ENCODE measurements at places on chromosomes 1 and 21.

DNA sequence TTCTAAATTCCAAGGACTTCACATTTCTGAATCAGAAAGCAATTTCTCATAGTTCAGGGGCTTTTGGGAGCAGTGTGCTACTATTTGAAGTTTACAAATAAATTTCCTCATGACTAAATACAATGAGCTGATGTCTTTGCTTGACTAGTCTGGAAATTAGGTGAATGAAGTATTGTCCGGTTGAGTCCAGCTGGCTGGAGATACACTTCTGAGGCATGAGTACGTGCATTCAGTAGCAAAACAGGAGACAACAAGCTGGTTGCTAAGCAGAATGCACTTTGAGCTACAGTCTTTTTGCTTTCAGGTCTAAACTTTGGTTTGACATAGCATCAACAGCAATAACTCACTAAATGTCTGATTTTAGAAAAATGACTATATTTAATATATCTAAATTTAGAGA, 27.1 kb downstream of the ZNHIT6 start:
- no peak for DNase-seq

DNA sequence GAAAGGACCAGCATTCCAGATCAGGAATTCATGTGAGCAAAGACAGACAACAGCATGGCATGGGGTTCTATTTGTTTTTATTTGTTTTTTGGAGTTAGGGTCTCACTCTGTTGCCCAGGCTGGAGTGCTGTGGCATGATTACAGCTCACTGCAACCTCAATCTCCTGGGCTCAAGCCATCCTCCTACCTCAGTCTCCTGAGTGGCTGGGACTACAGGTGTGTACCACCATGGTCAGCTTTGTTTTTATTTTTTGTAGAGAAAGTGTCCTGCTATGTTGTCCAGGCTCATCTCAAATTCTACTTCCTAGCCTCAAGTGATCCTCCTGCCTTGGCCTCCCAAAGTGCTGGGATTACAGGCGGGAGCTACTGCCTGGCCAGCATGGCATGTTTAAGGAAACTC, 9.7 kb upstream of the CAMK2N1 start:
- DNase-seq, result no peak

DNA sequence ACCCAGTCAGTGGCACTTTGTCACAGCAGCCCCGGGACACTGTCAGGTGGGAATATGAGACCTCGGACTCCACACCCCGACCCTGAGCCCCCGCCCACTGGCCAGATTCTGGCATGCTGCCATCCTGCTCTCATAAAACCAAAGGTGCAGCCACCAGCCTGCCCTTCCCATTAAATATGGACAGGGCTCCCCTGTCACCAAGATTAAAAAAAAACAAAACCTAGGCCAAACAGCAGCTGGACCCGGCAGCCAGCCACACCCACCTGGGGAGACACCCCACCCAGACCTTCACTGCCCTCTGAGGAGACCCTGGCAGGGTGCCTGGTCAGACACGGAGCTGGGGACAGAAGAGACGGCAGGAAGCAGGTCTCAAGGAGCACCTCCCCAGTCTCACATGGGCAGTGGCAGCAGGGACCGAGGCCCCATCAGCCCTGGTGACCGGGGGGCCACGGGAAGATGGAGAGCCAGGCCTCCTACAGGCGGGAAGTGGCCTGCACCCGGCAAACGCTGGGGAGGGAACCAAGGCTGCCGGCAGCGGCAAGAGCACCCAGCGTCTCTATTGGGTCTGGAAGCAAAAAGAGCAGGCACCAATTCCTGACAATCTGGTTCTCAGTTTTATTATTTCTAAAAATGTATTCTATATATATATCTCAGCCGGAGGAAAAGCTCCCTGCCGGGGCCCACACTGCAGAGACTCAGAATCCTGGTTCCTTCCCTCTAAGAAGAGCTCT, 61.9 kb downstream of the ACOT7 start:
- no peak for DNase-seq

GRCh38 chr1:205616563-205617293, 15.1 kb downstream of the ELK4 start:
- DNase-seq, result no peak

GRCh38 chr1:183368213-183369108, 49.7 kb downstream of the NMNAT2 start:
- DNase-seq, result no peak

GRCh38 chr1:172069534-172069933, 228.2 kb downstream of the DNM3 start:
- DNase-seq, result no peak

- no peak for DNase-seq
Observed at GRCh38 chr1:110508028-110508940, 10.7 kb downstream of the KCNA10 start.

DNA sequence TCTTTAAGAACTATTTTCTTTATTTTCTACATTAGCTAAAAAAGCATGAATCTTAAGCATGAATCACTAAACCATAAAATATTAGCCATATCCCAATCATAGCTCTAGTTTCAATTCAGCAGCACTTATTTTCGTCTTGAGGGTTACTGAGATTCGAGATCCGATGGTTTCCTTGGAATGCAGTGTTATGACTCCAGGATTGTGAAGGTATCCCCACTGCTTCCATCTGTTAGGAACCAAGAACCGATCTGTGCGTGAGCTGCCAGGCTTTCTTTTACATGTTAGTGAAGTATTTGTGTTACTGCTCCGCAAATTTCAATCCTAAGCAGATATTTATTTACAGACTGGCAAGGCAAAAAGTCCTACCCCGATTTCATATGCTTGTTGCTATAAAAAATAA, 18.8 kb downstream of the TNFRSF9 start:
- no peak for DNase-seq

DNA sequence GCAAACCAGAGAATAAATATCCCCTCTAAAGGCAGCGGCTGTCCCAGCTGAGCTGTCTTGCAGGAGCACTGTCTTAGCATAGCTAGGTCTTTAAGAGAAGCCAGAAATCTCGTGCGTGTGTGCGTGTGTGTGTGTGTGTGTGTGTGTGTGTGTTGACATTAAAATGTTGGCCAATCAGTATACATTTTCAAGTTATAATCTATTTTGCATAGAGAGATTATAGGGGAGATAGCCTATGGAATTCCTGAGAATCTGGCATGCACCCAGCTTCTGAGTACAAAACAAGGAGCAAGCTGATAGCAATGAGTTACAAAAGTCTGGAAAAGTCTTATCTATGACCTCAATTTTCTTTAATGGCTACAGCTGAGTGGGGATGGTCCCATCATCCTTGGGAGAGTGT, 17.7 kb downstream of the METTL13 start:
- DNase-seq, result no peak

GRCh38 chr1:171912509-171913175, 71.3 kb downstream of the DNM3 start:
- no peak for DNase-seq

DNA sequence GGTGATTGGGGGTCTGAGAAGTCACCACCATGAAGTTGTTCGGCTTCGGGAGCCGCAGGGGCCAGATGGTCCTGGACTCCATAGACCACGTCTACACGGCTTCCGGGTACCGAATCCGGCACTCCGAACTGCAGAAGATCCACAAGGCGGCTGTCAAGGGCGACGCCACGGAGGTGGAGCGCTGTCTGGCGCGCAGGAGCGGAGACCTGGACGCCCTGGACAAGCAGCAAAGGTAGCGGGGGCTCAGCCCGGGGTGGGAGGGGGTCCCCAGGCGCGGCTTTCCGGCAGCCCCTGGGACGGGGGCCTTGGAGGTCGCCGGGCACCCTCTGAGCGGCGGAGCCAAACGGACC, 146.5 kb downstream of the LIPI start:
- no peak for DNase-seq

DNA sequence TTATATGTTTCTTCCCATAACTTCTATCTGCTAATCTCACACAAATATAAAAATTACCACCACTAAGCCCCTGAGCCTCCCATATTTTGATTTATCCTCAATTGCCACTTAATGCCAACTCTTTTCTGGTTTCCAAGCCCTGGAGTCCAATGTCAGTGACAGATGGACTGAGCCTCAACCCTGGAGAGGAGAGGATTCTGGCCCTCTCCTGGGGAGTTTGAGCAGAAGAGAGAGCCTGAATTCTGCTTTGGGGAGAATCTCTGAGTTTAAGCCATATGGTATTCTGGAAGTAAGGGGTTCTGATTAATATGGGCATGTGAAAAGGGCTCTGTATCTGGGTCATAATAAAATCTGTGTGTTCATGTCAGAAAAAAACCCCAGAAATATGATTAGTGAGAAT, 8.5 kb downstream of the CADM3 start:
- no peak for DNase-seq

DNA sequence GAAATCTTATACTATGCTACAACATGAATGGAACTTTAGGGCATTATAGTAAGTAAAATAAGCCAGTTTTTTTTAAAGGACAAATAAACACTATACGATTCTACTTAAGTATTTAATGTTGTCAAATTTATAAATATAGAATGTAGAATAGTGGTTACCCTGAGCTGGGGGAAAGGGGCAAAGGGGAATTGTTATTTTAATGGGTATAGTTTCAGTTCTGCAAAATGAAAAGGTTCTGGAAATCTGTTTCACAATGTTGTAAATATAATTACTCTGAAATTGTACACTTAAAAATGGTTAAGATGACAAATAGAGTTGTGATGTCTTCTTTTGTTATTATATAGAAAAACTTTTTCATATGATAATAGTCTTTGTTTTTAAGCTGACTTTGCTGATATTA, 366.3 kb downstream of the MRPL39 start:
- DNase-seq, result no peak

- no peak for DNase-seq
Observed at GRCh38 chr1:162299018-162299417, 77.6 kb downstream of the SPATA46 start.

GRCh38 chr1:99365545-99365944, 101.3 kb downstream of the PLPPR4 start:
- no peak for DNase-seq

DNA sequence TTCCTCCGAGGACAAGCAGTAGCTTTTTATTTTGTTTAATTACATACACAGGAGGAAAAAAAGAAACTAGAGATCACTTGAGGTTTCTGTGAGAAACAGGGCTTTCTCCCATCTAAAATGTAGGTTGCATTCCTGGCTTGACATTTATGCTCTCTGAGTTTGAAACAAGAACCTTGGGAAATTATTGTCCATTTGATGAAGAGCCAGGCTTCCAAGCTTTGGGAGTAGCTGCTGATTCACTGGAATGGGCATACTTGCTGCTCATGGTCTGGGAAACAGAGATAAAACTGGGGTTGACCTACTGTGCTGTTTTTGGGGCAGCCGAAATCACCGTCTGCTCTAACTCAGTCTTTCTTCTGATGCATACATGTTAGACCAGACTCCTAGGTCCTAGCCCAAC, 165.4 kb downstream of the MIS18A start:
- DNase-seq, result no peak

GRCh38 chr1:210246447-210246846, 13.9 kb downstream of the SERTAD4 start:
- DNase-seq, result peak; percentile 64

GRCh38 chr1:101409102-101409501, 172.3 kb downstream of the S1PR1 start:
- DNase-seq, result no peak

- no peak for DNase-seq
Observed at GRCh38 chr1:44719318-44719717, 11.7 kb downstream of the RNU5D-1 start.

- DNase-seq, result no peak
Observed at GRCh38 chr1:36572142-36572715, 89.5 kb upstream of the CSF3R start.

DNA sequence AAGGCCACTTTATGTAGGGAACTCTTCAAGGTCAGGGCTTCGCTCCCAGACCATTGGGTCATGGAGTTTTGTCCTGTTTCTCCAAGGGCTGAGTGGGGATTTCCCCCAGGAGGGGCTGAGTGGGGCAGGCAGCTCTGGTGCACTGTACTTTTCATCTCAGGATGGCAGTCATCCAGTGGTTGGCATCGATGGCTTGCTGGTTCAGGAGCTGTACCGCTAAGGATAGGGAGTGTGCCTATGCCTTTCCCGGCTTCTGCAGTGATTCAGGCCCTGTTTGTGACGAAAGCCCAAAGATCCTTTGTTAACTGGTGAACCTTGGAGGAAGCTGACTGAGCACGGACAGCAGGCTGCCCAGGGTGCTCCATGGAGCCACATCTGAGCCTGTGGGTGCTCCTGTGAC, 100.1 kb upstream of the GADD45A start:
- no peak for DNase-seq

DNA sequence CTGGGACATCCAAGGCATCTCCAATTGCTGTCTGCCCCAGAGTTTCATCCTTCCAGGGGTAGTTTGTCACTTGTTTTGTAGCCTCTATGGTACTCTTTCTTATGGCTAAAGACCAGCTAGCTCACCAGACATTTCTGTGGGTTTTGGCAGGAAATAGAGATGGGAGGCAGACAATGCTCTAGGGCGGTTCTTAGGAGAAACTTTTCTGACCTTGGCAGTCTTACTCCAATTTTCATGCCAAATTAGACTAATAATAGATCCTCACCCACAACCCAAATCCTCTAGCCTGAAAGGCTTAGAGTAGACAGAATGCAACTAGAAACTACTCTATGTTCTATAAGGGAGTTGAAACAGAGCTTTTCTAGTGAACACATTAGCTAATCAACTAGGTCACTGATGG, 69.8 kb downstream of the LRIG2 start:
- DNase-seq, result no peak

GRCh38 chr1:150053926-150054325, 13.7 kb upstream of the VPS45 start:
- no peak for DNase-seq

- DNase-seq, result peak; percentile 93
Observed at GRCh38 chr1:94299627-94300553, 62.5 kb upstream of the ARHGAP29 start.

DNA sequence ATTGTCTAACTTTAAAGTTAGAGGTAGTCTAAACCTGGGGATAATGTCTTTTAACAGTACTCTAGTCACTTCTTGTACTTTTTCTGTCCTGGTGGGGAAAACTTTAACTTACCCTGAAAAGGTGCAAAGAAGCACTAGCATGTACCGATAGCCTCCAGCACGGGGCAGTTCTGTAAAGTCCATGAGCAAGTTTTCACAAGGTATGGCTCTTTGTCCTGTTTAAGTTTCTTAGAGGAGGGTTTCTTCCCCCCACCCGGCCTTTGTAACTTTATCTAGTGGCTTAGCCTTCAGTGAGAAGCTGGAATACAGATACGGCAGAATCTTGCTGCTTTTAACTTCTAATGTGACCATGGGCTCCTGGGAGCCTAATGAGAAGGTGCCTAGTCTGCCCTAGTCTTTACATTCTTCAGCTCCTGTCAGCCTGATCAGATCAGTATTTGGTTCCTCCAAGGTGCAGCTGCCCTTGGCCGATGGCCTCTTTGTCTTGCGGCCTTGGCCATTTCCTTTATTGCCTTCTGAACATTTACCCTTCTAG, 39.8 kb upstream of the CFAP126 start:
- DNase-seq, result no peak

GRCh38 chr1:209629621-209630382, 22.4 kb downstream of the LAMB3 start:
- DNase-seq, result no peak

GRCh38 chr1:184695023-184695422, 59.6 kb downstream of the EDEM3 start:
- no peak for DNase-seq

Measured in PC-3 (cell line).